Kidney tubule cell (primary cell): ENCODE measurements at places on chromosomes 7 and 10.
A peak's percentile ranks its signal among the peaks of the same experiment; 100 is the strongest.

DNA sequence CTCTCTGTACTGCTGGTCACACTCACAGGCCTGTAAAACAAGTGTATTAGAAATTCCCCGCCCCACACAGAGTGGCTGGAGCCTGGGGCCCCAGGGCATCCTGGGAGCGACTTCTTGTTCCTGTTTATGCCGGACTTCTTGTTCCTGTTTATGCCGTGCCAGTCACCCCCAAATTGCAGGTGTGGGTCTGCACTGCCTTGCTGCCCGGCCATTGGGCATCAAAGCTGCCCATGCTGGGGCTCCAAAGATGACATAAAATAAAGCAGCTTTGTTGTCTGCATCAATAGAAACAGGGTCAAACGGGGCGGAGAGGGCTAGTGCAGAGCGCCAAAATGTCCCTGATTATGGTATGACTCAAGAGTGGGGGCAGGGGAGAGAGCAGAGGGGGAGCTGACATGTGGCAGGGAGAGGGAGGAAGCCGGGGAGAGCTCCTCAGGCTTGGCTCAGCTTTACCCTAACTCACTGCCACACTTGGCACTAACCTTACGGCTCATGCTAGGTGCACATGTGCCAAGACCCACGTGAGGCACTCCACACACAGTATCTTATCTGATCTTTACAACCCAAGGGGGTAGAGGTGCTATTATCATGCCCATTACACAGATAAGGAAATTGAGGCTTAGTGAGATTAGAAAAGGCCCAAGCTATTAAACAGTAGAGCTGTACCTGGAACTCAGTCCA is 98.4 kb downstream of the PIP4K2A start:
- peak; percentile 75 for DNase-seq

- DNase-seq = no peak
These were observed 46.6 kb downstream of the PRKAG2 start for GRCh38 chr7:151830121-151830830.

DNA sequence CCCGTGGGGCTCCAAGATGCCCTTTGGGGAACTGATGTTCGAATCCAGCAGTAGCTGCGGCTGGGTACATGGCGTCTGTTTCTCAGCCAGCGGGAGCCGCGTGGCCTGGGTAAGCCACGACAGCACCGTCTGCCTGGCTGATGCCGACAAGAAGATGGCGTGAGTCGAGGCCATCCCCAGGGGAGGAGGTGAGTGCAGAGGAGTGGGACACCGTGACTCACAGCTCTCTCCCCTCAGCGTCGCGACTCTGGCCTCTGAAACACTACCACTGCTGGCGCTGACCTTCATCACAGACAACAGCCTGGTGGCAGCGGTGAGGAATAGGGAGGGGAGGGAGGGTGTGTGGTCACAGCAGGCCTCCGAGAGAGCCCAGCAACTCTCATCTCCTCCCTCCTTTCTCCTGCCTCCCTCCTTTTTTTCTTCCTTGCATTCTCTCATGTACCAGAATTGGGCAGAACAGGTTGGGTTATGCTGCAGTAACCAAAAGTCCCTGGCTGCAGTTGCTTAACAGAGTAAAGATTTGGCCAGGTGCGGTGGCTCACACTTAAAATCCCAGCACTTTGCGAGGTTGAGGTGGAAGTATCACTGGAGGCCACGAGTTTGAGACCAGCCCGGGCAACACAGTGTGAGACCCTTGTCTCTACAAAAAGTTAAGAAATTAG is 16.5 kb downstream of the ARPC1B start:
- no peak for DNase-seq

DNA sequence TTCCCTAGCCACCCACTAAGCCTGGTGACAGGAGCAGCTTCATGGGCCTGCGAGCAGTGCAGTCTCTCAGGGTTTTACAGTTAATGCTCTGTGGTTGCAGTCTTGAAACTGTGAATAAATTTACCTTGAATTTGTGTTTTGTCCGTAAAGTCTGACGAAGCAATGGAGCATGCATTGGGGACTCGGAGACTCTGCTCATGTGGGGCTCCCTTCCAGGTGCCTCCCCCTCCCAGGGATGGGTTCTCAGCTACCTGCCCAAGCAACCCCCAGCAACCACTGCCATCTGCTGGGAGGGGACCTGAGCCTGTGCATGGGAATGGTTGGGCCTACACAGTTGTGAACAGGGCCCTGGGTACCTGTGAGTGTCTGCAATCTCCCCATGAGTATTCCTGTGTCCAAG is 36.3 kb upstream of the IKZF1 start:
- no peak for DNase-seq

GRCh38 chr10:63437116-63437949 is 28.4 kb downstream of the JMJD1C start:
- peak; percentile 25 for DNase-seq

- DNase-seq = peak; percentile 87
These were observed 212.5 kb upstream of the CELF2 start for GRCh38 chr10:10804998-10805740.

DNA sequence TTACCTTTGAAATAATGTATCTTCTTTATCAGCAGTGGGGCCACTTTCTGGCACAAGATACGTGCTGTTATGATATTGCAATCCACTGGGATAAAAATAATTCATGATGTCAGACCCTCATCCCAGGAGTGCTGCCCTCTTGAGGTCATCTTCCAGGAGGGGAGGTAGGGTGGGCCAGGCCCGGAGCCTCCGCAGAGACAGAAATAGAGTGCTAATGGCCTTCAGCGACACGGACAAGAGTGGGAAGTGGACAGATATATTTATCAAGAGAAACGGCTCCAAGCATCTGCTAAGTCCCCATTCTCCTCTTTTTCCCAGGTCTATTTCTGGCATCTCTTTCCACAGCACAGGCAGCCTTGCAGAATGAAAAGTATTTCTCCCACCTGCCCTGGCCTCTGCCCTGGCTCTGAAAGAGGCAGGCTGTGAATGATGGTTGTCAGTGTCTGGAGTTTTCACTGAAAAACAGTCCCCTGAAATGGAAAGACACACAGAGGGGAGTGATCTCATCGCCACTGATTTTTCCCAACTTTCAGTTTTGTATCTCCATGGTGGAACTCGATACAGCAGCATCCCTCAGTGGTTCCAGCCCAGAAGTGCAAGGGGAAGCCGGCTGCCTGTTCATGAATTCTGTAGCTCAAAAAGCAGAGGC is 251.7 kb upstream of the MYO3A start:
- peak; percentile 56 for DNase-seq

GRCh38 chr10:35126062-35126529 is 550 bp upstream of the CREM start:
- DNase-seq = no peak

- no peak for DNase-seq
These were observed 151.5 kb upstream of the AGR3 start for GRCh38 chr7:17033245-17033644.
